ENCODE measurements at places on chromosomes 6 and 20. TPM values are rescaled to one million over a fixed set of nuclear protein-coding genes. Genes with fewer than 3 reads are reported as not detected.

Gene BPIFB2
- not detected for polyA plus RNA-seq

Gene FAM110A
- 21.9 TPM for polyA plus RNA-seq

Gene SDC4
- polyA plus RNA-seq, result 63.5 TPM

Gene PRR18
- polyA plus RNA-seq, result 22.1 TPM

Measured in brain (organoid and tissue), 16 donors.